ENCODE measurements at places on chromosomes 2 and 18. TPM values are rescaled to one million over a fixed set of nuclear protein-coding genes. Genes with fewer than 3 reads are reported as not detected.

The PROM2 gene
- total RNA-seq = 1.4 TPM

The OR6B2 gene
- total RNA-seq = not detected

The LIMS3 gene
- 2.2 TPM for total RNA-seq

The RAPGEF4 gene
- total RNA-seq = 11.7 TPM

The UXS1 gene
- total RNA-seq = 79.4 TPM

DNA sequence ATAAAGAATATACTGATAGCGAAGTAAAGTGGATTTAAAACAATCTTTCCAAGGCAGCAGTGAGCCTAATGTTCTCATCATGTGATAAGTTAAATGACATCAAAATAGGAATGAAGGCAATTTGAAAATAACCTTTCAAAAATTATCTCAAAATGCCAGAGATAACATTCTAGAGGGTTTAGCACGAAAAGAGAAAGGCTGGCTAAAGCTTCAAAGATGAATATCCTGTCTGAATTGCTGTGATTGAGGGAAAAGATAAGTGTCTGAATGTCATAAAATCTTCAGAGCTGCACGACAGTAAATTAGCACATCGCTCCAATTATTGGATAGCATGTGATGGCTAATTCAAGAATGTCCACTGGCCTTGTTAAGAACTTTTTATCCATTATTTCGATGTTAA lies 159.3 kb downstream of the PID1 start:
- DNase-seq = no peak

GRCh38 chr2:211875488-211875887 lies 663.1 kb downstream of the ERBB4 start:
- no peak for DNase-seq

GRCh38 chr2:16660114-16660513 lies 5.5 kb downstream of the CYRIA start:
- no peak for DNase-seq
